HepG2 (cell line): ENCODE measurements at places on chromosomes 3 and 15.

GRCh38 chr3:152203652-152204051, 65.1 kb upstream of the MBNL1 start:
- DNase-seq, result no peak

- no peak for DNase-seq
These were observed 255.5 kb downstream of the EPHB1 start for GRCh38 chr3:135050536-135050935.

GRCh38 chr3:139217633-139218032, 126.2 kb upstream of the MRPS22 start:
- DNase-seq, result no peak

DNA sequence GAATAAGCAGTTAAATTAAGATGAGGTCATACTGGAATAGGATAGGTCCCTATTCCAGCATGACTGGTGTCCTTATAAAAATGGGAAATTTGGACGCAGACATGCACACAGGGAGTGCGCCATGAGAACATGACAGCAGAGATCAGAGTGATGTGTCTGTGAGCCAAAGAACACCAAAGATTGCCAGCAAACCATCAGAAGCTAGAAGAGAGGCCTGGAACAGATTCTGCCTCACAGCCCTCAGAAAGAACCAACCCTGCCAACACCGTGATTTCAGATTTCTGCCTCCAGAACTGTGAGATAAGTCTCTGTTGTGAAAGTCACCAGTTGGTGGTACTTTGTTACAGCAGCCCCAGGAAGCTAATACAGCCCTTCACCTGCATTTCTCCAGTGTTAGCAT, 34.7 kb downstream of the EPHB1 start:
- no peak for DNase-seq

DNA sequence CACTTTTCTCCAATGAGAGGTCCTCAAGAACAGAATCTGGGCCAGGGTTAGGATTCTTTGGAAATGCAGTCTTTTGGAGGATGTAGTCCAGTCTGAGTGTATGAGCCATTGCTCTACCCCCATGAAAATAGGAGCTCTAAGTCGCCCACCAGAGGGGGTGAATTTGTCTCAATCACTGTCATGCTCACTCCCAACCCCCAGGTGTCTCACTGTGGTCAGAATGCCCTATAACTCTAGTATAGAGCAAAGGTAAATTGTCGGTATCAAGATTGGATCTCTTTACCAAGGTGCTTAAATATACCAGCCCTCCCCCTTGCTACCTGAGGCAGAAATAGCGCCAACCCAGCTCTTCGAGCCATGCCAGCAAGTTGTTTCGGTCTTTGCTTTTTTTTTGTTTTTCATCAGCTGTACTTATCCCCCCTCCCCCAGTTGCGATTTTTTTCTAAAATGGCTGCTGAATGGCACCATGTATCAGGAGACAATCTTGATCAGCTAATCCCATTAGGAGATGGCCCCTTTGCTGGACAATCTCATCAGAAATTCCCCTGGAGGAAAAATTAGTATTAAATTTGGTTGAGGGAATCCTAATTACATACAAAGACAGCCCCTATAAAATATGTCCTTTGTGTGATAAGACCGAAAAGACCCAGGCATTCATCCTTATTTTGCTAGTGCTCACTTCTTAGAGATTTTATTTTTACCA, 130.7 kb downstream of the EBLN2 start:
- DNase-seq, result peak; percentile 58

DNA sequence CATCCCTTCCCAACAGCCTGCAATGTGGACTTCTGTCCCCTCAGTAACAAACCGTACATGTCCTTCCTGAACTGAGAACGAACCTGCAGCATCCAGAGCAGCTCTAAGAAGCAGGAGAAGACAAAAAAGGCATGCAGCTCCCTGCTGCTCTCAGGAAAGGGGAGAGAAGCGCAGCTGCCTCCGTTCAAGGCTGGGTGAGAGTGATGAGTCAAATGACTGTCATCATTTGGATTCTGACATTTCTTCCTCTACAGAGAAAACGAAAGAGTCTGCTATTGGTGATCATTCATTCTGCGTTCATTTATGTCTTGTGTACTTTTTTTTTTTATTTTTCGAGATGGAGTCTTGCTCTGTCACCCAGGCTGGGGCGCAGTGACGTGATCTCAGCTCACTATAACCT, 677.8 kb downstream of the FHIT start:
- no peak for DNase-seq

DNA sequence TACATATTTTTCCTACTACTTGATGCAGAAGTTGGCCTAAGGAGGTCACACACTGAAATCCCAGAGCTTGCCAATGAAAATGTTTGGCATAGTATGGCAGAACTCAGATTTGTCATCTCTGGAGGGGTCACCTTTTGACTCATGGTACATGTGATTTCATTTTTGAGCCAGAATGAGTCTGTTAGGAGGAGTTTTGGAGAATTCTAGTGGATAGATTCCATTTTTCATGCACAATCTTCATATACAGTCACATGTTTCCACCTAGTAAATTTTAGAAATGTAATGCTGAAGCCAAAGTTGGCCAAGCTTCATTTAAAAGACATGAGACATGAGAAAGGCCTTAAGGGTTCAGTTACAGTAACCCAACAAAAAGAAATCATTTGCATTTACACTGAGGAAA, 97.8 kb upstream of the IGSF10 start:
- DNase-seq, result no peak

- no peak for DNase-seq
These were observed 183.7 kb upstream of the KCNH8 start for GRCh38 chr3:18964640-18965039.

DNA sequence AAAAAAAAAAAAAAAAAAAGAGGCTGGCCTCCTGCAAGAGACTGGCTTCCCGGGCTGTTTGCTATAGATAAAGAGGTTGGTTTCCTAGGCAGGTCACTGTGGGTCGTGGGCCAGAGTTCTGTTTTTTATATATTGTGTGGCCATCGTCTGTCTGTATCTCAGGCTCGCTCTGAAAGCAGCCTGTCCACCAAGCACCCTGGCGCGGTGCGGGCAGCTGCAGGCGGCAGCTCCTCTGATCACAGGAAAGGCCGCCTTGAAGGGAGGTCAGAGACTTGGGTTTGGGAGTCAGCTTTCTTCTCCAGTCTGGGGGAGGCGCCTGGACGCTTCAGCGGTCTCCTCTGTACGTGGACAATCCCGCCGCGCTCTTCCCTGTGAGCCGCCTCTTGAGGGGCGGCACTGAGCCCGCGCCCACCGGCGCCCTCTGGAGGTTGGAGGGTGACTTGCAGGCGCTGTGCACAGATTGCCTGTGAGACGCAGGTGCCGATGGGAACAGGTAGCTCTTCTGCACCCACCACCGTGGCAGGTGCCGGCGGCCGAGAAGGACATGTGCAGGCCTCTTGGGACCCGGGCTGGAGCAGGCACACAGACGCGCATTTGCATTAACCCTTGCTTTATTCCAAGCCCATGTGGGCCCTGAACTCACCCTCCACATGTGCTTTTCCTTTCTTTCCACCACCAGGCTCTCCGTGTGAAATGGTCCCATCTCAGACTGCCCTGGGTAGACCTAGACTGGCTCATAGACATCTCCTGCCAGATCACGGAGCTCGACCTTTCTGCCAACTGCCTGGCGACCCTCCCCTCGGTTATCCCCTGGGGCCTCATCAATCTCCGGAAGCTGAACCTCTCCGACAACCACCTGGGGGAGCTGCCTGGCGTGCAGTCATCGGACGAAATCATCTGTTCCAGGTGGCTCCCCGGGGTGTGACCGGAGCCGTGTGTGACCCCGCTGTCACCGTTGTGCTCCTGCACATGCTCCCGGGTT, 89.3 kb downstream of the LRRK1 start:
- DNase-seq, result peak; percentile 64

DNA sequence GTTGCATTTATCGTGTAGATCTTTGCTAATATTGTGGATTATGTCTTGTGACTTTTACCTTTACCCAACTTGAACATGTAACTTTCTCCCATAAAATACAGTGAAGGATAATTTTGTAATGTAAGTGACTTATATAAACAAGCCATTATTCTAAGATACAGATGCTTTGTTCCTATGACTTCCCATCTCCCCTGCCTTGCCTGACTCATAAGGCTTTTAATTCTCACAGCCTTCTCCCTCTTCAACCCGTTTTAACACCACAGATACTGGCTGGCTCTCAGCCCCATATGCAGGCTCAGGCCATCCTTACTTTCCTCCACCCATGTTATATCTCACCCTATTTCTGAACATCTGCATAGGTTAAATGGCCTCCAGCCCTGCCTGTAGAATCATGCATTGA, 4.1 kb downstream of the CCNDBP1 start:
- DNase-seq, result no peak

DNA sequence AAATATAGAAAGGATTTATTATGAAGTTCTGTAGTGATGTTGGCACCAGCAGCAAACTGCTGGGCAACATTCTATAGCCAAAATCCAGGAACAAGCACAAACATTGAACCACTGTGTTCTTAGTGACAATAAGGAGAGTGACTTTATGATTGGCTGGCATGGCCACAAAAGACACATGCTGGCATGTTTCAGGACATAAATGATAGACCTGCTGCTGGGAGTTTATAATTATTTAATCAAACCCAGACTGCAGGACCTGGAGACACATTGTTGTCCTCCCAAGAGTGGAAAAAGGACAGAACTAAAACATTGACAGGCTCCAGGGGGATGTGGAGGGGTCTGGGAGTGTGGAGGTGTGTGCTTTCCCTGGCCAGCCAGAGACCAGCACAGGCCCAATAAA, 255.3 kb upstream of the LRTM1 start:
- DNase-seq, result no peak

DNA sequence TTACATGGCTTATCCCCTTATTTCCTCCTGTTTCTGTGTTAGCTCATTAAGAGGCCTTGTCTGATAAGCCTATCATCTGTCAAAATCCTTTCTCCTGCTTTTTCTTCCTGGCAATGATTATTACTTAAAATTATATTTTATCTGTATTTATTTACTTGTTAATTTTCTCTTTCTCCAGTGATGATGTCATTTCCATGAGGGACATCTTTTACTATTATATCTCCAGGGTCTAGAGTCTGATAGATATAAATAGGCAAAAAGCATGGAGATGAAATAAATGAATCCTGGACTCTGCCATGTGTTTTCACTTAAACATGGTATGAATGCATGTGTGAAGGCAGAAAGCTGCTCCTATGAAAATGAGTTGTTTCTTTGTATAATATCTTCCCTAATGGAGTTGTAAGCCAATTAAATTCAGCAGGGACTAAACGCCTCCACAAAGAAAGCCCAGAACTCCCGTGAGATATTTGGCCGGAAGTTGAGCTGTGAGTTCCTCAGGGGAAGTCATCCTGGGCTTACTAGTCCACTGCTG, 375.2 kb downstream of the TUSC7 start:
- DNase-seq, result no peak

GRCh38 chr15:49625460-49626036, 4.7 kb downstream of the DTWD1 start:
- no peak for DNase-seq

GRCh38 chr3:145620002-145620401, 541.0 kb downstream of the PLOD2 start:
- DNase-seq, result no peak

- peak; percentile 24 for DNase-seq
These were observed 21.7 kb upstream of the UBL7 start for GRCh38 chr15:74482661-74483060.

- no peak for DNase-seq
These were observed 109.7 kb downstream of the OCA2 start for GRCh38 chr15:27989427-27989826.

DNA sequence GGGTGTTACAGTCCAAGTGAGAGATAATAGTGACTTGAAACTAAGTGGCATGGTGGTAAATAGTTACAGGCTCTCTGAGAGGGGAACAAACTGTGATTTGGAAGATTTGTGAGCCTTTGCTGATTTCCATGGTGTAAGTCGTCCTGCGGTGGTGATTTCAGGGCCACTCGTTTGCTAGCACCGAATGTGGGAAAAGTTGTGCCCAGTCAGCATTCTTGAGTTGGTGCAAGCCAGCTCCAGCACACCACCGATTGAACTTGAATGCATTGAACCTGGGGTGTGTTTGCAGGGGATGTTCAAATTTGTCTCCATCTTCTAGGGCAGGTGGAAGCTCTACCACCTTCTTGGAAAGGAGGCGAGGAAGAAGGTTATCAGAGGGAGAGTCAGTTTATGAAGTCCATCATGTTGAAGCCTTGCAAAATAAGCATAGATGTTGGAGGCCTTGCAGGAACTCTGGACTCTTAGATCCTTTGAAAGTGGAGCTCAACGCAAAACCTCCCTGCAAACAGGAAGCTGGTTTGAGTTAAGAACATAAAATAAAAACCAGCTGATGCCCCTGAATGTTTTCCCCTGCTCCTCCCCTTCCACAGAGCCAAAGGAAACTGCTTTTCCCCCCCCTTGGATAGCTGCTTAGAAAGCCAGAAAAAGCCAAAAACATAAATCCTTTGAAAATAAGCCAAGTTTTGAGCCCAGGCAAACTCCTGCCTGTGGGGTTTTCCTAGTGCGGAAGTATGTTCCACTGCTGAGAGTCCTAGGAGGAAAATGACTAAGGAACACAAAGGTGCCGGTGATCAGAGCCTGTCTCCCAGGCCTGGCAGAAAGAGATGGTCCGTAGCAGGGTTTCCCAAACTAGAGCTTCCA, 21.9 kb downstream of the MAPKBP1 start:
- DNase-seq, result peak; percentile 32

DNA sequence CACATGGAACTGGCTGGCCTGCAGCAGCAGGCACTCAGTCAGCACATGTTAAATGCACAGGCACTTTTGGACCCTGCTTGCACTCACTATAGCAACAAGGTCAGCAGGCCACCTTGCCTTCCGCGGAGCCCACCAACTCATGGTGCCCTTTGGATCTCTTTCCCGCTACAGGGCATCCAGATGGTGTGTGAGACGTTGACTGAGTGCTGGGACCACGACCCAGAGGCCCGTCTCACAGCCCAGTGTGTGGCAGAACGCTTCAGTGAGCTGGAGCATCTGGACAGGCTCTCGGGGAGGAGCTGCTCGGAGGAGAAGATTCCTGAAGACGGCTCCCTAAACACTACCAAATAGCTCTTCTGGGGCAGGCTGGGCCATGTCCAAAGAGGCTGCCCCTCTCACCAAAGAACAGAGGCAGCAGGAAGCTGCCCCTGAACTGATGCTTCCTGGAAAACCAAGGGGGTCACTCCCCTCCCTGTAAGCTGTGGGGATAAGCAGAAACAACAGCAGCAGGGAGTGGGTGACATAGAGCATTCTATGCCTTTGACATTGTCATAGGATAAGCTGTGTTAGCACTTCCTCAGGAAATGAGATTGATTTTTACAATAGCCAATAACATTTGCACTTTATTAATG, 85.0 kb downstream of the TGFBR2 start:
- no peak for DNase-seq

DNA sequence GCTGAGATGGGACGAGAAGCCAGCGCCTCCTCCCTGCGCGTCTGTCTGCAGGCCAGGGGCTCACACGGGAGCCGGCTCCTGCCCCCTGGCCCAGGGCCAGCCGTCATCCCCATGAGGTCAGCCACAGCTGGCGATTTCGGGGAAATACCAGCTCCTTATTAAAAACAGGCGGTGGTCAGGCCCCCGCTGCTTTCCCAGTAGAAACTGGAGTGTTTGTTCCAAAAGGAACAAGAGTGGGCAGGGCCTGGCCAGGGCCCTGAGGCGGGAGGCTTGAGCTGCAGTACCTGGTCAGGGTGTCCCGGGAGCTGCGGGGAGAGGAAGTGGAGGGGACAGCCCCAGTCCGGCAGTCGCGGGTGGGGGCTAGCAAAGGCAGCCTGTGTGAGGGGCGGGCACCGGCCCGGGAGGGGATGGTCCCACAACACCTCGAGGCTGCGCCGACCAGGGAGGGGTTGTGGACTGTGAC, 17.8 kb downstream of the MYL3 start:
- no peak for DNase-seq

GRCh38 chr3:71752831-71753700, 589 bp upstream of the GPR27 start:
- no peak for DNase-seq
